ENCODE measurements at places on chromosomes 1 and 21.

DNA sequence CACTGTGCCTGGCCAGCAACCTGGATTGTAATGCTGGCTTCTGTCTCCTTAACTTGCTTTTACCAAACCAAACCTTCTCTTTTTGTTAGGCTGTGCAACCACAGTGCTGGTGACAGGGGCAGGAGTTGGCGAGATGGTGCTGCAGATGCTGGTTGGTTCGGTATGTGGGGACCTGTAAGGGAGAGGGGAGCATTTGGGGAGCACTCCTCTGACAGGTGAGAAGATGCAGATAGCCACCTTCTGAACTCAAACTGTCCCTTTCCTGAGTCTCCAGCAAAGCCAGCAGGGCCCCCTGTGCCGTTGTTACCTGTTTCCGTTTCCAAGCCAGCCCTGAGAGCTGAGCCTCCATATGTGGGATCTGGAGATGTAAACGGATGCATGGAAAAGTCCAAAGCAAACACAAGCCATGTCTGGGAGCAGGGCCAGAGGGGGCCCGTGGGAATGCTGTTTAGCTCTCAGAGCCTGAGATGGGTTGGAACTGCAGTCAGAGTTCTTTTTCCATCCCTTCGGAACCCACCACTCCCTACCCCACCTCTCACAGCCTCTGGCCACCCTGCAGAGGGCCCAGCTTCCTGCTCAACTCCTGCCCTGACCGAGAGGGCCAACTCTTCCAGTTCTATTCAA lies 34.0 kb downstream of the ELK4 start:
- DNase-seq, result no peak

GRCh38 chr1:109799445-109799844 lies 35.7 kb upstream of the EPS8L3 start:
- DNase-seq, result no peak

DNA sequence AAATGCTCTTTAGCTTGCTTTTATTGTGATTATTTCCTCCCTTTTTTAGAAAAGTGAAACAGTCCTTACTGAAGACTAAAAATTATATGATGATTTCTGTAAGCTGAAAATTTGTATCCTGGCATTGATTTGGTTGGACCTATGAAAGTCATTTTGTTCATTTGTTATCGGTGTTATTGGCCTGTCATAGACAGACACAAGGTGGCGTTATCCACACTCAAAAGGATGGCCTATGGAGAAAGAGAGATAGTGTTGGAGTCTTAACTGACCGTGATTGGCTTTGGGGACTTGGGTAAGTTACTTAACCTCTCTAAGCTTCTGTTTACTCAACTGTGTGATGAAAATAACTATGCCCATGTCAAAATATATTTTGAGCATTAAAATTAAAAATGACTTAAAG lies 203.6 kb upstream of the CHODL start:
- no peak for DNase-seq

GRCh38 chr1:241611063-241611462 lies 29.1 kb downstream of the CHML start:
- peak; percentile 25 for DNase-seq

GRCh38 chr1:61640531-61641530 lies 84.1 kb downstream of the TM2D1 start:
- DNase-seq, result no peak

DNA sequence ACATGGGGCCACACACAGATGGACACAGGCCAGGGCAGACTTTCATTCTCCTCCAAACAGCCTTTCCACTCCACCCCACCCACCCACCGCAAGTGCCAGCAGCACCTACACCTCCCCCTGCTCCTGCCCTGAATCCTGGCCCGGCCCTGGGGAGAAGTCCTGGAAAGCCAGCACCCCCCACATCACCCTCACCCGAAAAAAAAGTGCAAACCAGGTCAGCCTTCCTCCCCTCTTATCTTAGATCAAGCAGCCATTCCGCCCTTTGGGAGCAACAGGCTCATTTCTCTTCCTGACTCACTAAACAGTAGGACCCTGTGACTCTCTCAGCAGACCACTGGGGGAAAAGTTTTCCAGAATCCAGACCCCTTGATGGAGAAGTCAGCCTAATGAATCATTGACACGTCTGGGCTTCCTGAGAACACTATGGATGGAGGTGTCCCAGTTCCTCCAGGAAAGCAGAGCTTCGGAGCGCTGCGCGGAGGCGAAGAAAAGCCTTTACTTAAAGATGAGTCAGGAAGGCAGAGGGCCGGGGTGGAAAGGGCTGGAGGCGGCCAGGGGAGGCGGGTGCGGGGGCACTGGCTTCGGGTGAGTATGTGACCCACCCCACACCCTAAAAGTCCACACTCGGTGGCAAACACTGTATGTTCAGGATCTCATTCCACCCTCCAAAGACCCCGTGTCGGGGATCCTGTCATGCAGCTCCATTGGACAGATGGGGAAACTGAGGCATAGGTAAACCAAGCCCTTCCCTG lies 588.7 kb downstream of the MATN1 start:
- no peak for DNase-seq

DNA sequence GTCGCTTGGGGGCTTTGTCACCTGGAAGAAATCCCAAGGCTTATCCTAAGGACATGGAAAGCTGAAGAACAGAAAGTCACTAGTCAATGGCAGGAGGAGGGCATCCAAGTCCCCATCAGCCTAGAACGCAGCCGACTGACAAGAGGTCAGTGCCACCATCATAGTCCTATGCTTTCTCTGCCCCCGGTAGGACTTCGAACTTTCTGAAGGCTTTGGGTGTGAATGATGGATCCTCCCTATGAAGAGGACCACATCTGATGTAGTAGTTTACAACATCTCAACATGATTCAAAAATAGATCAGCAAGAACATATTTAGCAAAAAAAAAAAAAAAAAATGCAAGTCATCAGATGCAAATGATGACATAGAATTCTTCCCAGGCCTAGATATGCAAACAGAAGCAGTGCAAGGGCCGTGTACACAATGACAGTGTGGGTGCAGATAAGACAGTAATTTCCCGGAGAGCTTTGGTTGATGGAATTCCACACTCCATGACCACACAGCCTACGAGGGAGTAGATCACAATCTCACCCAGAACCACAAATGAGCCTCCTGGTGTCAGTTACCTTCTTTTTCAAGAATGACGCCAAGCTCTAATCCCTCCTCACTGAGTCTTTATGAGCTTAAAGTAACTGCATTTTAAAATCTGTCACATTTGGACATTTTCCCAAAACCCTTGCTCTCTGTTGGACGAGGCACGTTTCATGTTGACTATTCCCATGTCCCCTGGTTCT lies 88.2 kb downstream of the PSMG1 start:
- DNase-seq, result no peak

GRCh38 chr21:17513214-17514123 lies 626 bp downstream of the CXADR start:
- no peak for DNase-seq

DNA sequence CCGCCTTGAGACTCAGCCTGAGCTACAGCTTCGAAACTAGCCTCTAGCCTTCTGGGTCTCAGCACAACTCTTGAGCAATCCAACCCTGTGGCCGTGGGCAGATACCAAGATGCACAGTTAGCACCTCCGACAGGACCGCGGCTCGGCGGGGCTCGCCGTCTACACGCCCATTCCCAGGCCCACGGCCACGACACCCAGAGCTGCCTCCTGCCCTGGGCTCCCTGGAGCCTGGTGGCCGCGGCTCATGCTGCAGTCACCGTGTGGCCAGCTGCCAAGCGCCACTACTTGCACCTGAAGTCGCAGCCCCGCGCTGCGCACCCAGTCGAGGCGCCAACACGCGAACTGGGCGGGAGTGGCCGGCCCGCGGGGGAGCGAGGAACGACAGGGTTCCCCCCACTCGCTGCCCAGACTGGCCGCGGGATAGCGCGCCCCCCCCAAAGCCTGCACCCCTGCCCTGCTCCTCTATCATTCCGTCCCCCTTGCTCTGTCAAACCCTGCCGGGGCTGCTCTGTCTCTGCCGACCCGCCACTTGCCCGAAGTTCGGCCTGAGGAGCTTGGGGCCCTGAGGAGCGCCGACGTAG lies 729 bp upstream of the CDCA8 start:
- DNase-seq, result no peak

DNA sequence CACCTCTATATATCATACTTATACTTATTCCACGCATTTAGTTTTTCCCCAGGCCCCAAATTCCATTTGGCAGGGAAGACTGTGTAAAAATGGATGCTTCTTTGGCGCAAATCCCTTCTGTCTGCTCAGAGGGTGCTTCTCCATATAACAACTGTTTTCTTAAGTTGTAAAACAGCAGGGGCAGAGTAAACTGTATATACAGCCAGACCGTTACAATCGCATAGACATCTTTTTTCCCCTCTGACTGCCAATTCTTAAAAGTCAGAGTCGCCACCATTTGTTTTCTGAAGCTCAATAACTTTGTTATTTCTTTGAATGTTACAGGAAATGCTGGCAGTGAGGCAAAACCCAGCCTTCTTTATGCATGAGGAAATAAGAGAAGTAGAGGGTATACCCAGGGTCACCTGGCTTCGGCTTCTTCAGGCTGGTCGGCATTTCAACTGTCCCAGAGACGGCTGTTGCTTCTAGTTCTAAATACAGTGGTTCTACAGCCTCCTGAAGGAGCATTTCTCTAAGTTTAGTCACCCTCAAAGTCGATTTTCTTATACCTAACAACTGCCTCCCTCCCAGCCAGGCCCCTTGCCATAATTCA lies 188.4 kb downstream of the CLIC6 start:
- DNase-seq, result peak; percentile 59

DNA sequence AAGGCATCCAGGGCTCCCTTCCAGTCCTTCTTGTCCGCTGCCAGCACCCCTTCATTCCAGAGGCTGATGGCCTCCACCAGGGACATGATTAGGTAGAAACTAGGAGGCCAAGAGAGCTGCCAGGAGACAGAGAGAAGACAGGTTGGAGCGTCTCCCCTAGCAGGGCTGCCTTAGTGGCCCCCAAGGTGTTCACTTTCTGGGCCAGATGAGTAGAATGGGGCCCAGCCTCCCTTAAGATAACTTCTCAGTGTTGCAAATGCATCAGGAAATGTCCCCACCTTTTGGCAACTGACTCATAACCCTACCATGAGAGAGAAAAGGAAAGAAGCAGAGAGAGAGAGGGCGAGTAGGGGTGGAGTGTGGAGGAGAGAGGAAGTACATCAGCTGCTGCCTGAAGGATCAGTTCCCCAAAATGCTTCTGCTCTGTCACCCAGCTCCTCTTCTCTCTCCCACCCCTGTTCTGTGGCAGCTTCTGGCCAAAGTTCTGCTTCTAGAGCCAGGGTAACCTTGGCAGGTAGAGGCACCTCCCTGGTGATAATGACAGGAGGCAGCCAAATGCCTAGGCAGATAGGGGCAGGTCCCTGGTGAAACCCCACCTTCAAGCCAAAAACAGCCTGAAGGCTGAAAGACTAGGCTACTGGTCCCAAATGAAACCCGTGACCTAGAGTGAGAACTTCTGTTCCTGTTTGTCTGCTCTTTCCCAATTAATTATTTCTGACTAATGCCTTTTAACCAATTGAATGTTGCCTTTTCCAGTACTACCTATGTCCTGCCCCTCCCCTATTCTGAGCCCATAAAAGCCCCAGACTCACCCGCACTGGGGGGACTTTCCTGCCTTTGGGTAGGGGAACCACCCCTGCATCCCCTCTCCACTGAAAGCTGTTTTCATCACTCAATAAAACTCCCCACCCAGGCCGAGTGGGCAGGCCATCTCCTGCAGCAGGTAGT lies at the start of gene NCF2:
TSS of gene NCF2 (minus strand) at position 216 of the 948 bp plus-strand sequence. CDS start at position 86, 130 bp downstream.
- no peak for DNase-seq

GRCh38 chr1:17632541-17633184 lies 93.2 kb downstream of the ARHGEF10L start:
- no peak for DNase-seq

DNA sequence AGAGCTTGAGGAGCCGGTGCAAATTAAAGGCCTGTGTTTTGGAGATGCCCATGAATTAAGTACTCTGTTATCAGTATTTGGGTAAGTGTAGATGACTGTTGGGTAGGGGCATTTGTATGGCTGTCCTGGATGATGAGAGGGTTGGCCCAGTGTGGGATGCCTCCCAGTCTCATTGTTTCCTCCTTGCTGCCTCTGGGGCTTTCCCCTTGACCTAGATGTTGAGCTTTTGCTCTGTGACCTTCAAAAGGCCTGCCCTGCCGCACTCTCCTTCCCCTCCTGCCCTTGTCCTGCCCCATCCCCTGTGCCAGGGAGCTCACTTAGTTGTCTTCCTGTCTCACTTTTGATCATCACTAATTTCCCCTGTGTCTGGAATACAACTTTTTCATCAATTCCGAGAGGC lies 10.0 kb downstream of the GALNT2 start:
- no peak for DNase-seq

All from brain pericyte (primary cell).